Lower leg skin (tissue), 4 donors: ENCODE measurements at places on chromosomes 6 and 20.

GRCh38 chr6:161755080-161755479 lies 481.2 kb upstream of the AGPAT4 start:
- no peak for DNase-seq

- no peak for DNase-seq
These were observed 165.4 kb downstream of the DOK5 start for GRCh38 chr20:54640800-54641199.

- DNase-seq, result no peak
These were observed 77.9 kb upstream of the CITED2 start for GRCh38 chr6:139452148-139452876.

GRCh38 chr6:150324044-150324443 lies 44.8 kb upstream of the IYD start:
- no peak for DNase-seq

DNA sequence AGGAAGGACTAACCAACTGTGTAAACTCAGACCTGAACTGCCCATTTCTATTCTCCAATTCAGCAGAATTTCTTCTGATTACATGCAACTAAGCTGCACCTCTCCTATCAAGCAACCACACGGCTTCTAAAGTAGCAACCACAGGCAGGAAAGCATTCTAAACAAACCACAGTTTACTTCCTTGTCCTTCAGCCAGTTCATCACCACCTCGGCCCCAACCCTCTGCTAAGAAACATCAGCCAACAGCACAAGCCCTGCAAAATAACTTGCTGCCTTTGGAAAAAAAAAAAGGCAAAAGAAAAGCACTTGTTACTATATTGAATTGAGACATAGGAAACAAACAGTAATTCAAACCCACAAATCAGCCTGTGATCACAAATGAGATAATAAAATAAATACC lies 140.3 kb downstream of the NFATC2 start:
- DNase-seq, result no peak

DNA sequence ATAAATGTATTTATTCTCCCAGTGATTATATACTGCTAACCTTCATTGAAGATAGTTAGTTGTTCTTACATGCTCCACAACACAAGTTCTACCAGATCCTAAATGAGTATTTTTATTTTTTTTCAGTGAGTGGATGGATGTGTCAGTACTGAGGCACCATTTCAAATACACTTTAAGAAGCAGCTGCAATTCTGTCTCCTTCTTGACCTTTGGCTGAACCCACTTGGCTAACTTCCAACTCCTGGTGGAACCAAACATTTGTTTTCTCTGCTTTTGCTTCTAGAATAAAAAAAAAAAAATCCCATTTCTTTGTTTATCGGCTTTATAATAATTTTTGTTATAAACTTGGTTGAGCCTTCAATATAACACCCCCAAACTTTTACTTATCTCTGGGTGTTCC lies 458.3 kb upstream of the MAP3K7 start:
- no peak for DNase-seq

DNA sequence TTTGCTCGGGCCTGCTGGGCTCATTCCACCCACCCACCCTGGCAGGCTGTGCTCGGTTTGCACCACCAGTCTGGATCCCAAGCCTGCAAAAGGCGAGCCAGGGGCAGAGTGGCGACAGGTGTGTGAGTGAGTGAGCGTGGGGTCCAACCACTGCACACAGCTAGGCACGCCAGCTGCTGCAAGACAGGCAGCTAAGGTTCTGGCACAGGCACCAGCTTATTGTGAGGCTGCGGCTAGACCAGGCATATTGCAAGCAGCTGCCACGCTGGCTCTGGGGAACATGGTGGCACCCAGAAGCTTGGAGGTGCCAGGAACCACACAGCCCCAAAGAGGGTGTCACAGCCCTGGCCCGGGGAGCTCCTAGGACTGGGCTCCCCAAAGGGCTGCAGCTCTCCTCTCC lies 205.1 kb downstream of the ANKRD60 start:
- peak; percentile 79 for DNase-seq

DNA sequence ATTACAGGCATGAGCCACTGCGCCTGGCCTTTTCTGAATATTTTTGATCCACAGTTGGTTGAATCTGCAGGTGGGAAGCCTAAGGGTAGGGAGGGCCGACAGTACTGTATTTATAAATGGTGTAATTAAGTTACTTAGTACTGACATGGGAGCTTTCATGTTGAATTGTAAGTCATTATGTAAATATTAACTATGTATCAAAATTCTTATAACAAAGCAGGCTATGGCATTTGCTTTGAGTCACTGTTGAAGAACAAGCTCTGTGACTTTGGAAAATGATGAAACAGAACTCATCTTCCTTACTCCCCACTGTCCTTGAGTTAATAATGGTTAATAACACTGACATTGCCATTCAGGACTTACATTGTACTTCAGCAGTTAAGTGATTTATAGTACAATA lies 63.0 kb upstream of the TXNDC5 start:
- DNase-seq, result no peak

GRCh38 chr6:163963205-163964120 lies 548.9 kb downstream of the QKI start:
- no peak for DNase-seq

GRCh38 chr20:24768713-24769601 lies 180.1 kb upstream of the CST7 start:
- peak; percentile 71 for DNase-seq

GRCh38 chr6:27176096-27176495 lies 71.4 kb upstream of the PRSS16 start:
- no peak for DNase-seq

DNA sequence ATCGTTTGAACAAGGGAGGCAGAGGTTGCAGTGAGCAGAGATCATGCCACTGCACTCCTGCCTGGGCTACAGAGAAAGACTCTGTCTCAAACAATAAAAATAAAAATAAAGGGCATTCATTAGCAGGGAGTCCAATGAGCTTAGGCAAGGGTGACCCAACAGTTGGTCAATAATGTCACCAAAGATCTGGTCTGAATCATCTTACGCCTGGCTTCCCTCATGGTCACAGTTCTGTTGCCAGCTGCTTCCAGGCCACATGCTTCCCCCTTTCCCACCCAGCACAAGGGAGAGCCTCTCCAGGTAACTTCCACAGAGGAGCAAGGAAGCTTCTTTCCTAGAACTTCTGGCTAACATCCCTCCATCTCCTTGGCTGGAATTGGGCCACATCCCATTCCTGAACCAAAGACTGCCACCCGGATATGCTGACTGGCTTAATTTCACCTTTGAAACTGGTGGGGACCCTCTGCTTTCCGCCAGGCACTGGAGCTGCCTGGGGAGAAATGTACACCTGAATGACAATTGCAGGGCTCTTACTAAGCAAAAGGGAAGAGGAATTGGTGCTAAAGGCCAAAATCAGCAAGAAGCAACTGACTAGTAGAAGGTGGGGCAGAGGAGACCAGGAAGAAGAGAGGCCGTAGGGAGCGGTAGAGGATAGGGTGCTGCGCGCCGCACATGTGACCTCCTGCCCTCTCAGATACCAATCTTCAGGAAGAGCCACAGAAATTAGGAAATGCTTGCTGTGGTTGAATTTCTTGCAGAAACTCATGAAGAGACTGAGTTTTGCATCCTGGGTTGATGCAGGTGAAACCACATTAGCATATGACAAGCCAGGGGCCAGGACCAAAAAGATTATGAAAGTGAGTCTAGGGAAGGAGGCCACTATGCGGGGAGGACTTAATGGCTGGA lies 8.3 kb upstream of the SCML4 start:
- DNase-seq, result no peak

- no peak for DNase-seq
These were observed 682.7 kb downstream of the MAFB start for GRCh38 chr20:40006168-40006860.

DNA sequence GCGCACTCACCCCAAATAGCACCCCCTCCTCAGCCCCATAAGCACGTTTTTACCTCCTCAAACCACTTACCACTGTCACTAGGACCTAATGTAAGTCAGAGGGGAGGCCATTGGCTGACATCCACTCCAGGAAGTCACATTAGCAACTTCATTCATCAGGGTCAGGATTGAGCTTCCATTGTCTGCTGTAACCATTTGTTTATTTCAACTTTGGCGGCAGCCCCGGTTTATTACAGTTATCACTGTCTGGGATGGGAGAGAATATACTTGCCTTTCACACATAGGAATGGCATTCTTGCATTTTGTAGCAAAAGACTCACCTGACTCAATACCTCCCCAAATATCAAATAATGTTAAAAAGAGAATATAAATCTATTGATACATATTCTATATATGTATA lies 38.3 kb downstream of the MAFB start:
- no peak for DNase-seq

- no peak for DNase-seq
These were observed 2.4 kb downstream of the SYNE1 start for GRCh38 chr6:152634773-152635172.

DNA sequence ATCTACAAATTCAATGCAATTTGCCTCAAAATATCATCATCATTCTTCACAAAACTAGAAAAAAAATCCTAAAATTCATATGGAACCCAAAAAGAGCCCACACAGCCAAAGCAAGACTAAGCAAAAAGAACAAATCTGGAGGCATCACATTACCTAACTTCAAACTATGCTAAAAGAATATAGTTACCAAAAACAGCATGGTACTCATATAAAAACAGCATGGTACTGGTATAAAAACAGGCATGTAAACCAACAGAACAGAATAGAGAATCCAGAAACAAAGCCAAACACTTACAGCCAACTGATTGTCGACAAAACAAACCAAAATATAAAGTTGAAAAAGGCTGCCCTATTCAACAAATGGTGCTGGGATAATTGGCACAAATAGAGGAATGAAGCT lies 278.1 kb downstream of the TPBG start:
- DNase-seq, result no peak

DNA sequence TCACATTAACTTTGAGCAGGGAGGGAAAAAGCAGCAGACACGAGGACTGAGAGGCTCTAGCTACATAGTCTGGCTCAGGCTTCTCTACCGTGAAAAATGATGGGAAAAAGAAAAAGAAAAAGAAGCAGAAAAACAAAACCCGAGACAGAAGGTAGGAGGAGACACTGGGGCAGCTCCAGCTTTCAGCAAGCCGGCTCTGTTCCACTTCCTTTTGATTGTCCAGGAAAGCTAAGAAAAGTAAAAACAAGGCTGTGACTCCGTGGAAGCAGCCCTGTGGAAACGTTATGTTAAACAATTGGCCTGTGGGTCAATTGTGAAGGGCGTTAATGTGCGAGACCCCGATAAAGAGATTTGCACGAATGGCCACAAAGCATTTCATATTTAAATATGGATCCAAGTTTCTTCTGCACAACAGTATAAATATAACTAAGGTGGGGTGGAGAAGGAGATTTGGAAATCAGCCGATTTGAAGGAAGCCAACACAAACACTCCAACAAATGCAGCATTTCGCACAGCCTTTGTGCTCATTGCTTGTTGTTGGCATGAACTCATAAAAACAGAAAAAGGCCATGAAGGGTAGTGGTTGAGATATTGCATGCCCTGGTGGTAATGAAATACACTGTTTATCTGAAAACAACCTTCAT lies 236.9 kb upstream of the JAG1 start:
- no peak for DNase-seq

GRCh38 chr20:17558154-17558940 lies 11.5 kb upstream of the DSTN start:
- no peak for DNase-seq

- DNase-seq, result no peak
These were observed 143.5 kb upstream of the AKAP12 start for GRCh38 chr6:151096255-151096612.

GRCh38 chr6:166423051-166423745 lies 40.5 kb upstream of the MPC1 start:
- peak; percentile 65 for DNase-seq

DNA sequence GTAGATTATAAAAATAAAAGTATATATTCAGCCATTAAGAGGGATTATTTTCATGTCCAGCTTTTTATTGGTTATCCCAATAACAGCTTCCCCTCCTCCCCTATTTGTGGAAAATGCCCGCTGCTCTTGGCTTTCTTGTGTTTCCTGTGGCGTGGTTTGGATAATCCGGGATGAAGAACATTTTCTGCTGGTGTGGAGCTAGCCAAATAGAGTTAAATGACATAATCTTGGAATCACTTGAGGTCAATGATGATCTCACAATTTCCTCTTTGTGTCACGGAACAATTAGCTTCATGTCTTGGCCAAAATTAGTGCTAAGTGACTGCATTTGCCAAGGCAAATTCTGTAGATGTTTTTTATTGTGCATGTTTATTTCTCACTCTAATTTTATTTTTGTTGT lies 394.0 kb downstream of the LAMA2 start:
- no peak for DNase-seq

- no peak for DNase-seq
These were observed 584.4 kb downstream of the PTPRT start for GRCh38 chr20:42604998-42605956.

GRCh38 chr6:139540276-139540675 lies 165.8 kb upstream of the CITED2 start:
- no peak for DNase-seq

- DNase-seq, result no peak
These were observed 279.3 kb upstream of the TCF21 start for GRCh38 chr6:133609415-133610226.

GRCh38 chr20:49937027-49937929 lies 1.1 kb downstream of the RNF114 start:
- DNase-seq, result no peak

DNA sequence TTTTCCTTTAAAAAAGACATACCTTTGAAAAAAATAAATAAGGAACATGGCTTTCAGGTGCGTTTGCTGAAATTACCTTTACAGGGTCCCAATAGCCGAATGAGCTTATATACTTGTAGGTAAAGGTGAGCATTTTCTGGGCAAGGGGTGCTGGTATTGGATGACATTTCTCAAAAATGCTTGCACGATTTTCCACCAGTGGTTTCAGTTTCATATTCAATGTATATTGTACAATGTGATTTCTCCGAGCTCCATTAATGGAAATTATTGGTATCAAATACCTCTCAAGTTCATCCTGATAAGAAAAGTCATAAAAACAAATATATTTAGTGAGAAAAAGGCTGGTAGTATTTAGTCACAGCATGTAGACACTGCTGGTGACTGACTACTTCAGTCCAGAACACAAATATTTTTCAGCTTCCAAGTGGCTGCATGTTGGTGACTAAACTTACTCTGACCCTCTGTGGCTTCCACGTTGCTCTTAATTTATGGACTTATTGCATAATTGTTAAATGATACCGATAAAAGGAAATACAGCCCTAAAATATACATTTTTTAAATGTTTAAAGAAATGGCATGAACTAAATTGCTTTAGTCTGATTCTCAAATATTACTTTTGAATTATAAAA lies 32.9 kb upstream of the ZBTB24 start:
- no peak for DNase-seq

GRCh38 chr20:44891826-44892225 lies 6.3 kb downstream of the YWHAB start:
- no peak for DNase-seq

DNA sequence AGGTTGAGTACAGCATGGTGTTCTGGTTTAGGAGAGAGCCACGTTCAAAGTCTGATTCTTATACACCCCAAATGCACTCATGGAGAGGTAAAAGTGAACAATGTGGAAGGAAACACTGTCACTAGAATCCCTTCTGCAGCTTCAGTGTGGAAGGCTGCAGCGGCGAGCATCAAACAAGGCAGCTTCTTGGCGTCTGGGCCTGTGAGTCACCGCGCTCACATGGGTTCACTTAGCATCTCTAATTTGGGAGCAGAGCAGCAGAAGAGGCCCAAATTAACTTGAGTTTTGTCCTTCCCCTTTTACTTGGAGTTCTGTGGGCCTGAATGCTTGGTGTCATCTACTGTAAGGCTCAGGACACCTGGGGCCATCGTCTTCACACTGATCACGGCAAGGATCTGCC lies 10.9 kb upstream of the E2F1 start:
- peak; percentile 67 for DNase-seq

- no peak for DNase-seq
These were observed 547.6 kb downstream of the HAO1 start for GRCh38 chr20:7392542-7393206.

GRCh38 chr20:62952968-62953838 lies 694 bp downstream of the SLC17A9 start:
- DNase-seq, result no peak
